Ovary (tissue), 10 donors: ENCODE measurements at places on chromosomes 6 and 20.

DNA sequence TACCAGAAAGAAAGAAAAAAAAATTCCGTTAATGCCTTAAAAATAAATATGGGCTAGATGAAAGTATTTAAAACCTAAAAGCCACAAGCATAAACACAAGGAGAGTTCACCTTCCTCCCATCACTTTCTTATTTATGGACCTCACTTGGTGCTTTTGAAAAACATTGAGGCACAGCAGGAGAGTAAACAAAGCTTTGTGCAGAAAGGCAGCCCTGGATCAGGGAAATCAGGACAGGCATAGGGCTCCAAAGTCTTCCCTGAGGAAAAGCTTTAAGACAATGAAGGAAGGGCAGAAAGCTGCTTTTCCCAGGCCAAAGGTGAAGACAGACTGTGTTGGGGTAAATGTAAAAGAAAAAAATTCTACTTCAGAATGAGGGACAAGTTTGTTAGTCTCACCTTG lies 207.9 kb downstream of the CLVS2 start:
- no peak for DNase-seq

- DNase-seq, result no peak
Observed at GRCh38 chr6:169225887-169226286, 27.8 kb downstream of the THBS2 start.

DNA sequence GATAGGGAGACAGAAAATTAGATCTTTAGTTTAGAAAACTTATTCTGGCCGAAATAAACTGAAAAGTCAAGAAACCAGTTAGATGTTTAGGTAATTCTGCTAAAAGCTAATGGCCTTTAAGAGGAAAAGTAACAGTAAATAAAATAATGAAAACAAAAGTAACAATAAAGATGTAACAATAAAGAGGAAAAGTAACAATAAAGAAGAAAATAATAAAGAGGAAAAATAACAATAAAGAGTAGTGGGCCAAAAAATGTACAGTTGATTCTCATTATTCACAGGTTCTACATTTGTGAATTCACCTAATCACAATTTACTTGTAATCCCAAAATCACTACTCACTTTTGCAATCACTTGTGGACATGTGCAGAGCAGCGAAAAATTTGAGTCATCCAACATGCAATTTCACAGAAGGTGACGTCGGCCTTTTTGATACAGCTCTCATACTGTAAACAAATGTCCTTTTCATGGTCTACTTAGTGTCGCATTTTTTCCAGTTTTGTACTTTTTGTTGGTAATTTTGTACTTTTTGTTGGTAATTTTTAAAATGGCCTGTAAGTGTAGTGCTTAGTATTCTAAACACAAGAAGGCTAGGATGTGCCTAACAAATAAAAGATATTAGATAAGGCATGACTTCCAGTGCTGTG lies 24.0 kb downstream of the HBS1L start:
- DNase-seq, result no peak

GRCh38 chr6:25340431-25341202 lies 61.4 kb downstream of the CARMIL1 start:
- no peak for DNase-seq

DNA sequence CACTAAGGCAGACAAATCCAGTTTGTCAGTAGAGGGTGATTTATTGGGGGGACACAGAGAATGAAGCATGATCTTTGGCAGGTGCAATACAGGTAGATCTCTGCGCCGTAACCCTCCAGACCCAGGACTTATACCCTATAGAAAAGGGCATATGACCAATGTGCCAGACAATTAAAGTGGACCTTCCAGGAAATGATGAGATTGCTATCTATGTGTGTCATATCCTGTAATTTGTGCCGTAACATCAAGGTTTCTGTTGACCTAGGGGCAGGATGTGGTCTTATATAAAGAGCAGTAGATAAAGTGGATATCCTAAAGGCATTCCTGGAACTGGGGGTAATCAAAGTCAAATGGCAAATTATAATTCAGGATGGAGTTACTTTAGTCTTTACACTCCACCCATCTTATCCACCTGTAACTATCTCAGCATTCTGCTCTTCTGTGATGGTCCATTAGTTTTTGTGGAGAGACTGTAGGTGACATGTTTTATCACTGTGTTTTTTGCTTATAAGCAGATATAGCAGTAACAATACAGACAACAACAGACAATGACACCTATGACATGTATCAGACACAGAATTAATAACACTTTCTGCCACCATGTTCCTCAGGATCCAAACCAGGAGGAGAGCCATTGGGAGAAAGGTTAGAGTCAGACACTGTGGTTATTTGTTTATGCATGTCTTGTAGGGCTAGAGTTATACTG lies 43.1 kb upstream of the ZNF337 start:
- no peak for DNase-seq

GRCh38 chr20:23607497-23608245 lies 2.0 kb upstream of the CST9 start:
- DNase-seq, result no peak
